Activated naive CD4-positive, alpha-beta T cell treated with anti-CD3 and anti-CD28 coated beads, Interleukin-2, amount 50 U/mL, for 72 hours (primary cell): ENCODE measurements at places on chromosomes 13 and 19. TPM values are rescaled to one million over a fixed set of nuclear protein-coding genes. Genes with fewer than 3 reads are reported as not detected.

GRCh38 chr19:10230173-10230860, 814 bp downstream of the S1PR2 start:
- peak; percentile 33 for DNase-seq

DNA sequence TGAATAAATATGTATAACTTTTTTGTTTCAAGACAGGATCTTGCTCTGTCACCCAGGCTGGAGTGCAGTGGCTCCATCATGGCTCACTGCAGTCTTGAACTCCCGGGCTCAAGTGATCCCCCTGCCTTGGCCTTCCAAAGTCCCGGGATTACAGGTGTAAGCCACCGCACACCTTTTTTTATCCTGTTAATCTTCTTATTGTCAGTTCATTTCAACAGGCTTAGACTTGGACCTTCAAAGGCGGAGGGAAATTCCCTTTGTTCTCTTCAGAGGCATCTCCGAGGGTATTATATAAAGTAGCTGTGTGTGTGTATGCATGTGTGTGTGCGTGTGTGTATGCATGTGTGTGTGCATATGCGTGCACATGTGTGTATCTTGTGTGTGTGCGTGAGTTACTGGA, 35.0 kb downstream of the SUGP2 start:
- DNase-seq = no peak

The SPACA7 gene
- total RNA-seq = not detected

DNA sequence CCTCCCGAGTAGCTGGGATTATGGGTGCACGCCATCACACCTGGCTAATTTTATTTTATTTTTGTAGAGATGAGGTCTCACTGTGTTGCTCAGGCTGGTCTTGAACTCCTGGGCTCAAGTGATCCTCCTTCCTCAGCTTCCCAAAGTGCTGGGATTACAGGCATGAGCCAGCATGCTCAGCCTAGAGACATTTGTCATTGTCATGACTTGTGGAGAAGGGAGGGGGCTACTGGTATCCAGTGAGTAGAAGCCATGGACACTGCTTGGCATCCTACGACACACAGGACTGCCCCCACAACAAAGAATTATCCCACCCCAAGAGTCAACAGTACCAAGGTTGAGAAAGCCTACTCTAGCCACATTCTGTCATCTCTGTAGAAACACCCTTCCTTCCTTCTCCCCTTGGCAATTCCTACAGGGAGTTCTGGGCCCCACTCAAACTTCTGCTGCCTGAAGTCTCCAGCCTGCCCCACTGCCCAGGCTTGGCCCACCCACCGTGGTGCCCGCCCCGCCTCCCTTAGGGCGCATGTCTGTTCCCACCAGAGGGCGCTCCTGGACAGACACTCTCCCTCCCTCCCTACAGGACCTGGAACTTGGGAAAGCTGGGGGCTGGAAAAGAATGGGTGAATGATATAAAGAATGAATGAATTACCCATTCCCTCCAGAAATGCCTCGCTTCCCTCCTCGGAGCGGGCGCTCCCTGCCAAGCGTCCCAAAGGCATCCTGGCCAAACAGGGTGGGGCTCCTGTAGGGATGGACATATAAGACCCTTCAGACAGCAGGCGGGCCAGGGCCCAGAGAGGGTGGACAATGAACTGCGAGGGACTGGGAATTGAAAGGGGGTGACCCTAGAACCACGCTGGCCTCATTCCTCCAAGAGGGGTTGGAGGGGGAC, 5.5 kb upstream of the EMP3 start:
- DNase-seq = peak; percentile 85

DNA sequence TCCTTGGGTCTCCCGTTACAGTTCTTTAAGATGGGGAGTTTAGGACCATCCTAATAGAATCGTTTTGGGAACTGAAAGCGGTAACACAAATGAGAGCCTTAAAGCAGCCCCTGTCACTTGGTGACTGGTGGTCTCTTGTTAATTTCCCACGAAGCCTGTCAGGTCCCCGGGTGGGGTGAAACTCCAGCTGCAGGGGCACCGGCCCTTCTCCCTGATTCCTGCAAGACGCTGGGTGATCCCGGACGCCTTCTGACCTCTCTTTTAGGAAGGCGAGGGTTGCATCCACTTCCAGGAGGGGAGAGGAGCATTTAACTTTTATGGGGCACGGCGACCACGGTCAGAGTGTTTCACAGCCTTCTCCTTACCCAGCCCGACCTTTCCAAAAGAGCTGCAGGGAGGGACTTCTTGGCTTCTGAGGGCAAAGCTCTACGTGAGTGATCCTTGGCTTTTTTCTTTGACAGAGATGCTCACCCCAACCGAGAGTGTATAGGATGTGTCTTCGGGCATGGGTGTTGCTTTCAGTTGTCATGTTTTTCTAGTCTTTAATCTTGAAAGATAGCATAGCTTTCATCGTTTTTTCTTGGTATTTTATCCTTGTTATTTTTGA, 688 bp downstream of the ZNF225 start:
- no peak for DNase-seq

- no peak for DNase-seq
These were observed 89.9 kb downstream of the TEX26 start for GRCh38 chr13:31022288-31022895.

- DNase-seq = no peak
These were observed 53.0 kb downstream of the NUFIP1 start for GRCh38 chr13:44936246-44936645.

DNA sequence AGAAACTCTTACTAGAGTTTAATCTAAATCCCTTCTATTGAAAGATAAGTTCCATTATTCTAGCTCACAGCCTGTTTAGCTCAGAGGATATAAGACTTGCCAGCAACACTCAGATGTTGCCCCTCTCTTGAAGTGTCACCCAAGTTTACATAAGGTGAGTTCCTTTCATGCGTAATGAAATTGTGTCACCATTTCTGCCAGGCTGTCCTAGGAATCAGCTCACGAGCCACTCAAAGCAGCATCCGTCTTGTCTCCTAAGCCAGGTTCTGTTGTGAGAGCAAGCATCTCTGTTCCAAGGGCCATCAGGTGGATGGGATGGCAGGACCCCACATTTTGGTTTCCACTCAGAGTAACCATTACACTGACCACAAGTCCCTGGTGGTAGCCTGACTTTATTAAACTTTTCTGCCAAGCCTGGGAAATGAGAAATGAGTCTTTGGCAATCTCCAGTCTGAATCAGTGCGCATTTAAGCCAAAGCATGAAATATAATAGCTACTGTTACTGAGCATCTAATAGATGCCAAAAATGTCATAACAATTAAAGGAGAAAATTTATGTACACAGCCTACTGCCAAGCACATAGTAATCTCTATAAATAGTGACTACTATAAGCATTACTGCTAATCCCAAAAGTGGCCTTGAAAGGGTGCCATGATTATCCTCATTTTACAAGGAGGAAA, 179.6 kb upstream of the MIR17HG start:
- no peak for DNase-seq

The NAPSA gene
- total RNA-seq = 90.8 TPM

DNA sequence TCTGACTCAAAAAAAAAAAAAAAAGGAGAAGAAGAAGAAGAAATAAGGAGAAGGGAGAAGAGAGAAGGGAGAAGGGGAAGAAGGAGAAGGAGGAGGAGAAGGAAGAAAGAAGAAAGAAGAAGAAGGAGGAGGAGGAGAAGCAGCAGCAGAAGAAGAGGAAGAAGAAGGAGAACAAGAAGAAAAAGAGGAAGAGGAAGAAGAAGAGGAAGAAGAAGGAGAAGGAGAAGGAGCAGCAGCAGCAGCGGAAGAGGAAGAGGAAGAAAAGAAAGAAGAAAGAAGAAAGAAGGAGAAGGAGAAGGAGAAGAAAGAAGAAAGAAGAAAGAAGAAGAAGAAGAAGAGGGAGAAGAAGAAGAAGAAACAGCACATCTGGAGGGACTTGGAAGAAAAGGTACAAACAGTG, 4.1 kb upstream of the CNN1 start:
- no peak for DNase-seq

The SULT2A1 gene
- not detected for total RNA-seq

The ZNF610 gene
- total RNA-seq = 0.58 TPM

GRCh38 chr19:42149447-42150202, 17.4 kb upstream of the POU2F2 start:
- DNase-seq = no peak

The ZNF546 gene
- total RNA-seq = 3.1 TPM

GRCh38 chr13:110714797-110715394, 1.4 kb downstream of the ING1 start:
- no peak for DNase-seq

The KLK2 gene
- not detected for total RNA-seq

DNA sequence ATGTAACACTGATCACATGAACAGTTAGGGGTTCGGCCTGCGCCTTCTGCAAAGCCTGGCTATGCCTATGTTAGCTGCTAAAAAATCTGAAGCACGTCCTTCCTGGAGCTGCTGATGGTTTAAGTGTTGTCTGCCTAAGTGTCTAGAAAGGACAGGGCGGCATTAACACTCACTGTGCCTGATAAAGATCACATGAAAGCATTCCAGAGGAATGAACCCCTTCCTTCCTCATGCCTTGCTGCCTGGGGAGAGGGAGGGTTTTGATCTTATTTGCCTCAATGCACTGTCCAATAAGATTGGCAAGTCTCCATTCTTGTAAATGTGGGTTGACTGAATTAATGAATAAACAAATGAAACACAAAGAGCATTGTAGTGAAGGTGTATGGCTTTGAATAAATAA, 5.2 kb downstream of the DOCK9 start:
- no peak for DNase-seq

GRCh38 chr19:19416280-19416679, 10.8 kb downstream of the GATAD2A start:
- no peak for DNase-seq

The ZNF98 gene
- not detected for total RNA-seq

GRCh38 chr13:105193026-105193425, 1342.4 kb downstream of the EFNB2 start:
- no peak for DNase-seq

DNA sequence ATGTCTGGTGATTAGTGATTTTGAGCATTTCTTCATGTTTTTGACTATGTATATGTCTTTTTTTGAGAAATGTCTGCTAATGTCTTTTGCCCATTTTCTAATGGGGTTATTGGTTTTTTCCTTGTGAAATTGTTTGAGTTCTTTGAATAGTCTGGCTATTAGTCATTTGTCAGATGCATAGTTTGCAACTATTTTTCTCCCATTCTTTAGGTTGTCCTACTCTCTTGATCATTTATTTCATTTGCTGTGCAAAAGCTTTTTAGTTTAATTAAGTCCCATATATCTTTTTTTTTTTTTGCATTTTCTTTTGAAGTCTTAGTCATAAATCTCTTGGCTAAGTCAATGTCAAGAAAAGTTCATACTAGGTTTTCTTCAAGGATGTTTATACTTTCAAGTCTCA, 449.8 kb downstream of the DACH1 start:
- DNase-seq = no peak

- DNase-seq = no peak
These were observed 408.2 kb downstream of the TBC1D4 start for GRCh38 chr13:75073786-75074185.

The ZSCAN18 gene
- total RNA-seq = 22.8 TPM

DNA sequence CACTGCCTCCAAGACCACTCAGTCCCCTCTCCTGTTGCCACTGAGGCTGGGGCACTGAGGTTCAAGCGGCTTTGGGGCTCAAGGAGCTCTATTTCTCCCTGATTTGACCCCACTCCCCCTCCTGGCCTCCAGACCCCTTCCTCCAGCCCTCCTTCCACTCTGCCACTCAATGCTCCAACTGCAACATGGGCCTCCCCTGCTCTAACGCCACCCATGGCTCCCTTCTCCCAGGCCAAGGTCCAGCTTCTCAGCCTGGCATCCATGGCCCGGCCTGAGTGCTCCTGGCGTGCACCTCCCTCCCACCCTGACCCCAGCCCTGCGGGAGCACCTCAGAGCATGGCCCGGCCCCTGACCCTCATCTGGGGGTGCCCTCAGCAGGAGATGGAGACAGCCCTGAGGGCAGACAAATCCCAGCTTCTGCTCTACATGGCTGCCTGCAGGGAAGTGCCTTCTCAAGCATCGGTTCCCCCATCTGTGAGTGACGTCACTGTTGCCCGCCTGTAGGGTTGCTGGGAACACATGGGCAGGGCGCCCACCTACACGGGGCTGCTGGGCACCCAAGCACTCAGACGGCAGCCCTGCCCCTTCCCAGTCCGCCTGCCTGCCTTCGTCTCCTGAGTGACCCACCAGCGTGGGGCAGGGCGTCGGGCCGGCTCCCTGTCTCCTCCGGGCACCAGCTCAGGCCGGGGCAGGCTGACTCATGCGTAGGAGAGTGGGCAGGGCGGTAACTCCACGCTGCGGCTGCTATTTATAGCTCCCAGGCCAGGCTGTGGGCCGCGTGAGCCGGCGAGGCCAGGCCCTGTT, 1.6 kb upstream of the DIRAS1 start:
- DNase-seq = no peak

The GPR4 gene
- 0.09 TPM for total RNA-seq

- no peak for DNase-seq
These were observed 48.6 kb downstream of the SCEL start for GRCh38 chr13:77584106-77584505.

DNA sequence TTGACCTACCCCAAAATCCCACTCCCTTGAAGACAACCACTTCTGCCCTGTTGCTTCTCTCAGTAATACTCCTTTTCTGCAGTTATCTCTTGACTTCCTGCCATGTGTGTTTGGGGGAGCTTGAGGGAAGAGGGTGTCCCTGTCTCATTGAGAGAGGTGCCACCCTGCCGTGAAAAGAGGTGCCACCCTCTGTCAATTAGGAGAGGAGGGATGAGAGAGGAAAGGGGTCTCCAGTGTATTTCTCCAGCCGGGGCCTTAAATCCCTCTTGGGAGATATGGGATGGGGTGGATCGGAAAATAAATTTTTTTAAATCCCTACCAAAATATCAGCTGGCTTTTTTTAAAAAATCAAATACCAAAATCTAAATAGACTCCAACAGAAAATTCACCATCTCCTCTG, 16.5 kb downstream of the PLD3 start:
- DNase-seq = no peak

DNA sequence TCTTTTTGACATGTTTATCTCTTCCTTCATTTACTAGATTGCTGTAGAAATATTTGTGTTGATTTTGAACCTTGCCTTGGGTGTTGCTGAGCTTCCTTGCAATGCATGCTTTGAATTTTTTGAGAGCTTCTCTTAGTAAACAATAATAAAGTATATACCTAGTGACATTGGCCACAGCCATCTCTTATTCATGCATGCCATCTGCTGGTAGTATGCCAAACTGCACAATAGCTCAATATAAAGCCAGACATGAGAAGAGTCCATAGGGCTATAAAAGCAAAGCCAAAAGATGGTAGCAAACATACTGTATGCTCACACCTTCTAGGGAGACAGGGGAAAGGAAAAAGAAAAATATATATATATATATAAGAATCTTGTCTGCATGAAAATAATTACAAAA, 18.9 kb upstream of the ZSCAN5A start:
- DNase-seq = peak; percentile 45

GRCh38 chr13:63389756-63390155, 1974.1 kb upstream of the PCDH20 start:
- no peak for DNase-seq

The CEBPA gene
- total RNA-seq = 0.49 TPM

The ARHGAP45 gene
- total RNA-seq = 174 TPM

The HCST gene
- total RNA-seq = 48.5 TPM

GRCh38 chr19:11673608-11674041, 65.1 kb downstream of the ZNF823 start:
- DNase-seq = peak; percentile 22

DNA sequence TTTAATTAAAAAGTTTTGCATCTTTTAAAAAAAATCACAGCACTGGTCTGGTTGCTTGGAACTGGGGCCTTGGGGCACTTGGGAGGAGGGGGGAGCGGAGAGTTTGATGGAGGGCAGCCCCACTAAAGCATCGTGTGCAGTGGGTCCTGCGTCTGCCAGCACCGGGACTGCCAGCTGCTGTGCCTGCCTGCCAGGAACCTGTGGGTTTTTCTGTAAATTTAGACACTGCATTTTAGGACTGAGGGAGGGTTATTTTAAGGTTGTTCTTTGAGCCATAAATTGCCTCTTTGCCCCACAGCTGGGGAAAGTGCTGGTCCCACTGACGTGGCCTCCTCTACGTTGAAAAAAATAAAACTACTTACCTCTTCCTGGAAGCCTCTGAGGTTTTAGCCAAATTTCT, 2.9 kb downstream of the KLF2 start:
- DNase-seq = no peak
